Astrocyte (in vitro differentiated cells and primary cell): ENCODE measurements at places on chromosomes 11 and 22. TPM values are rescaled to one million over a fixed set of nuclear protein-coding genes. Genes with fewer than 3 reads are reported as not detected.

- no peaks in the 10 kb centered on the region for H3K4me1 ChIP-seq
- H3K27me3 ChIP-seq: no peaks in the 10 kb centered on the region
- H3K4me3 ChIP-seq: no peak overlapping the region
Observed at GRCh38 chr11:23233075-23233474, 372.8 kb upstream of the CCDC179 start.

GRCh38 chr11:109945626-109946321 lies 147.4 kb upstream of the ZC3H12C start:
- peaks cover 5% of the 10 kb centered on the region for H3K4me1 ChIP-seq
- DNase-seq: no peak
- no peaks in the 10 kb centered on the region for H3K27me3 ChIP-seq
- no peak overlapping the region for H3K27ac ChIP-seq
- H3K4me3 ChIP-seq: no peak overlapping the region

The FAM180B gene
- total RNA-seq: 0.16 TPM in 1 of 2 replicates, not detected in the other

The TAF1D gene
- 131 and 145 TPM in 2 replicates for total RNA-seq

The ALG8 gene
- 39.8 and 43.7 TPM in 2 replicates for total RNA-seq

The KIRREL3 gene
- 0.79 and 0.91 TPM in 2 replicates for total RNA-seq

The ZP1 gene
- 0.43 TPM in 1 of 2 replicates, not detected in the other for total RNA-seq

The SLC22A25 gene
- not detected in 2 replicates for total RNA-seq

The IFITM10 gene
- 2.0 and 5.1 TPM in 2 replicates for total RNA-seq

The FAM83F gene
- 0.79 and 0.82 TPM in 2 replicates for total RNA-seq
